ENCODE measurements at places on chromosomes 1 and 21. TPM values are rescaled to one million over a fixed set of nuclear protein-coding genes. Genes with fewer than 3 reads are reported as not detected.

GRCh38 chr1:154445040-154445472 is 39.9 kb downstream of the IL6R start:
- H3K36me3 ChIP-seq, result peaks cover 75% of the 10 kb centered on the region
- no peaks in the 10 kb centered on the region for H3K27me3 ChIP-seq
- no peak for DNase-seq
- peaks cover 33% of the 10 kb centered on the region for H3K4me1 ChIP-seq
- no peak overlapping the region for H3K4me3 ChIP-seq

- H3K36me3 ChIP-seq, result no peaks in the 10 kb centered on the region
- H3K27me3 ChIP-seq, result peaks cover 2% of the 10 kb centered on the region
- no peak overlapping the region for H3K4me3 ChIP-seq
- H3K27ac ChIP-seq, result no peak overlapping the region
- H3K4me1 ChIP-seq, result no peaks in the 10 kb centered on the region
- DNase-seq, result no peak
These were observed 186.7 kb downstream of the FOXD2 start for GRCh38 chr1:47624531-47624930.

DNA sequence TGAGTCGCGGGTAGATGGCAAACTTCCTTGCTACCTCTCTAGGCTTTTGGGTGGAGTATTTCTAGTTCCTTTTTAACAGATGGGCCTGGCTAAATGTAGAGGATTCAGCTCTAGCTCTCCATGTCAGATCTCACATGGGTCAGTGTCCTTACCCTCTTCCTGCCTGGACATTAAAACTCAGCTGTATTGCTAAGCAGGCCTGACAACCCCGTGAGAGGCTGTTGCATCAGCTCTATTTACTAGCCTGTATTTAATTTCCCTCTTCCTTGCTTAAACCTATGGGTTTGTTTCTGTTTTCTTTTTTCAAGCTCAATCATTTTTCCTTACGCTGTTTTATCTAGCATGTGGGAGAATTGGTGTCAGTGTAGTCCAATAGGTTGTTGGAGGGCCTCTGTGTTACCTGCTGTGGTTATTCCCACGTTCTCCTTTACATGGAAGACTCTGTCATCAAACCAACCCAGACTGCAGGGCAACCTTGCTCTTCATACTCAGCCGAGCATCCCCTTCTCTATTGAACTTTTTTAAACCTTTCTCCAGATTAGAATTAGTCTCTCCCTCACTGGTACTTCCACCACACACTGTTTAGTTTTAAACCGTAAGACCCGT is 79.5 kb upstream of the BACH1 start:
- H3K4me3 ChIP-seq, result no peak overlapping the region
- no peak overlapping the region for H3K27ac ChIP-seq
- H3K27me3 ChIP-seq, result no peaks in the 10 kb centered on the region

KCND3 gene
- 5.5 TPM for total RNA-seq

GRCh38 chr1:222095606-222096475 is 354.0 kb upstream of the DUSP10 start:
- no peaks in the 10 kb centered on the region for H3K4me1 ChIP-seq
- H3K27ac ChIP-seq, result no peak overlapping the region
- no peaks in the 10 kb centered on the region for H3K27me3 ChIP-seq
- no peak for DNase-seq
- no peak overlapping the region for H3K4me3 ChIP-seq
- H3K36me3 ChIP-seq, result no peaks in the 10 kb centered on the region

All from lower lobe of right lung (tissue), 2 donors.